Cardiac fibroblast (primary cell): ENCODE measurements at places on chromosomes 11 and 22.

- DNase-seq = no peak
Measured at GRCh38 chr11:100777103-100777502, 90.0 kb downstream of the ARHGAP42 start.

GRCh38 chr11:102760344-102761035 is 19.9 kb downstream of the MMP10 start:
- peak; percentile 97 for DNase-seq

DNA sequence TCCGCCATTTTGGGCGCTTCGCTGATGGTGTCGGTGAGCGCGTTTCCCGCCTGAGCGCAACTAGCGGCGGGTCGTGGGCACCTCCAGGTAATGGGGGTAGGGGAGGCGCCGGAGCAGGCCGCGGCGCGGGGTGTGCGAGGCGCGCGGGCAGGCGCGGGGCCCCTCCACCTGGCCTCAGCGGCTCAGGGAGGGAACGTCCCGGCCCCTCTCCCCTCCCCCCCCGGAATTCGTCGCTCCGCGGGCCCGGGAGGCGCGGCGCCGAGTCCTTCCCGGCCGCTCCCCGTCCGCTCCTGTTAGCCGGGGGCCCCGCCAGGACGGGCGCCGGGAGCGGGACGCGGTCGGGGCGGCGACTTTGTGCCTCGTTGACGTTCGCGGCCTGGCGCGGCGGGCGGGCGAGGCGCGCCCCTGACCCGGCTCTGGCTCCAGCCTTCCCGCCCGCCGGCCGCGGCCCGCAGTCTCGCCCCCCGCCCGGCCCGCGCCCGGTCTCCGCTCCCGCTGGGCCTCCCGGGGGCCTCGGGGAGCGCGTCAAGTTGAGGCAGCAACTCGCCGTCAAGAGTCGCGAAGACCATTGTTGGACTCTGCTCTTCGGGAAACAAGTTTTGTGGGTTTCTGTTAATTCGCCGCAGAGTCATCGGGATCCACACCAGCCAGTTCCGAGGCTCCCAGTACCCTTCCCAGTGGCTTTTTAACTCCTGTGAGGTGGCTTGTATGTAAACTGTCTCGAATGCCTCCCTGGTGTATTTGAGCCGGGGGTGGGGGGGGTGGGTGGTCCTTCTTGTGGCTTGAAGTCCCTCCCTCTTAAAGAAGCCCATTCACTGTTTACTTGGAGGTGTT is at the start of gene PPP6R3:
Gene PPP6R3 (plus strand): TSS at position 12 of the 834 bp plus-strand sequence. CDS start 76,913 bp downstream, outside the sequence.
- peak; percentile 52 for DNase-seq

- DNase-seq = no peak
Measured at GRCh38 chr11:17607083-17607429, 60.0 kb downstream of the OTOG start.

DNA sequence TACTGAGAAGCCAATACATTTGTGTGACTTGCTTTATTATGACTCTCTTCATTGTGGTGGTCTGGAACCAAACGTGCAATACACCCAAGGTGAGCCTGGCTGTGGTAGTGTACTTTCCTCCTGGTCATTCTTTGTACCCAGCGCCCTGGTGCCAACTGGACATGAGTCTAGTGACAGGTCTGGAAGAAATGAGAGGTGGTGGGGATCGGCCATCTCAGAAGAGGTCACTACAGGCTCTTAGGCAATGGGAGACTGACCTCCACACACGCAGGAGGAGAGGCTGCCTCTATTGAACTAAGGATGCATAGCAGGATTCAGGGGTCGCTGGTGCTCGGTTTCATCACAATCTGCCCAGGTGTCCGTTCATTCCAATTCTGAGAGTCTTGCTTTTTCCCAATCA is 56.4 kb upstream of the RTL6 start:
- DNase-seq = no peak
